Stimulated activated CD4-positive, alpha-beta T cell treated with anti-CD3 and anti-CD28 coated beads, Interleukin-4, amount 100 ng/mL, for 4 hours (primary cell): ENCODE measurements at places on chromosomes 2 and 18.

DNA sequence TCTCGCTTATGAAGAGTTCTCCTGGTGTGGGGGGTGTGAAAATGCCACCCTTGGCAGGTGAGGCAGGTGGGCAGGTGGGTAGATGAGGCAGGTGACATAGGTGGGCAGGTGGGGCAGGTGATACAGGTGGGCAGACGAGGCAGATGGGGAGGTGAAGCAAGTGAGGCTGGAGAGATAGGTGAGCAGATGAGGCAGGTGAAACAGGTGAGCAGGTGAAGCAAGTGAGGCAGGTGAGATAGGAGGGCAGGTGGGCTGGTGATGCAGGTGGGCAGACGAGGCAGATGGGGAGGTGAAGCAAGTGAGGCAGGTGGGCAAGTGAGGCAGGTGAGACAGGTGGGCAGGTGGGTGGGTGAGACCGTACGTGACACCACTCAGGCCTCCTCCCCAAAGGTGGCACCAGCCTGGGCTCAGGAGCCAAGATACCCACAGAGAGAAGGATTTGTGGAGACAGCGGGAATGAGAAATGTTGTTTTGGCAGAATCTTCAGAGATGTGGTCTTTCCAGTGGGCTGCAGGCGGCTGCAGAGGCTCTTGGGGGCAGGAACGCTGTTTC, 232.3 kb upstream of the MYT1L start:
- DNase-seq, result no peak

DNA sequence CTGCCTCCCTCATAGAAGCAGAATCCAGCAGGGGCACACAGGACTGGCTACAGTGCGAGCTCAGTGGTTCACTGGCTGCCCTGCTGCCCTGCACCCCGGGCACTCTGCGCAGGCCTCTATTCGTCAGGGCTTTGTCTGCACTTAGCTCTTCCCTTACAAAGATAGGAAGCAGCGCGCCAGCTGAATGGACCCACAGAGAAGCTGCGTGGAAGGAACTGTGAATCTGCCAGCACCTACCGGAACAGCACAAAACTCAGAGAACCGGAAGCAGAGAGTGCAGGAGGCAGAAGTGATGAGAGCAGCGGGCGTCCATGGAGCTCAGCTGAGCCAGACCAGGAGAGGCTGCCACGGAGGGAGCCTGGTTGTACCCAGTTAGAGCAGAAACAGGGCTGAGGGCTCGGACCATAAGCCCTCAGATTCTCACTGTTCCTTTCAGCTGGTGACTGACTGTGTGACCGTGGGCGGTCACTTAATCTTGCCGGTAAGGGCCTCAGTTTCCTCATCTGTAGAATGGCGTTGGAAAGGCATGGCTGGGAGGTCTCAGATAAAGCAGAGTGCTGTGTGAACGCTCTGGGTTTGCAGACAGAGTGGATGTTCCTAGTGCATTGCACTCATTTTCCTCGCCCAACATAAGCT, 23.1 kb upstream of the SLC66A3 start:
- DNase-seq, result no peak

DNA sequence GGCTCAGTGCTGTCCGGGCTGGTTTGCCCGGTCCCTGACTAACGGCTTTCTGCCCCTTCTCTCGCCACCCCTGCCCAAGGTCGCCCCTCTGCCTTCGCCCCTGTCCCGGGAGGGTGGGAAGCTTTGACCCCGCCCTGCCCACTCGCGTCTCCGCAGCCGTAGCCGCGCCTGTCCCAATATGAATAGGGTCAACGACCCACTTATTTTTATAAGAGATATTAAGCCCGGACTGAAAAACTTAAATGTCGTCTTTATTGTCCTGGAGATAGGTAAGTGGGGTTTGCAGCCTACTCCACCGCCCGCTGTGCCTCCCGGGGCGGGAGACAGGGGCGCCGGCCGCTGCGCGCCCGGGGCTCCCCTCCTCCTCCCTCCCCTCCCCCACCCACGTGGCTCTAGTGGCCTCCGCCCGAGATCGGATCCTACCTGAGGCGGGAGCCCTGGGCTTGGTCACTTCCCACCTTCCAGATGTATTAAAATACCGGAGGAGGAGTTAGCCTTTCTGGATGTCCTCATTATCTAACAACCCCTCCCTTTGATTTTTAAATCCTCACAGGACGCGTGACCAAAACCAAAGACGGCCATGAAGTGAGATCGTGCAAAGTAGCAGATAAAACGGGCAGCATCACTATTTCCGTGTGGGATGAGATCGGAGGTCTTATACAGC, 633 bp downstream of the NABP1 start:
- peak; percentile 74 for DNase-seq

- no peak for DNase-seq
These were observed 2.8 kb downstream of the MTHFD2 start for GRCh38 chr2:74201196-74201595.

DNA sequence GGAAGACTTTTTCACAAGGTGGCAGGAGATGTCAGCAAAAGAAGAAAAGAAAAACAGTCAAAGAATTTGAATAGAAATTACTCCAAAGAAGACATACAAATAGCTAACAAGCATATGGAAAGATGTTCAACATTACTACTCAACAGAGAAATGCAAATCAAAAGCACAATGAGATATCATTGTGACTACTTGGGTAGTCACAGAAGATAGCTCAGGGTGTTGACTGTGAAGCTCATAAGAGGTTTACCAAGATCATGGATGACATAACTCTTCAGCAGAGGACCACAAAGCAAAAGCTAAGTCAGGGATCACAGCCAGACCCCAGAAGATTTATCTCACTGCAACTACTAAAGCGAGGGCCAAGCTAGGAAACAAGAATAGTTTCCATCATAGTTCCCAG, 53.0 kb upstream of the TANK start:
- DNase-seq, result no peak

GRCh38 chr18:59555995-59556659, 141.1 kb downstream of the CCBE1 start:
- no peak for DNase-seq

GRCh38 chr2:138298120-138298814, 203.3 kb upstream of the SPOPL start:
- no peak for DNase-seq

DNA sequence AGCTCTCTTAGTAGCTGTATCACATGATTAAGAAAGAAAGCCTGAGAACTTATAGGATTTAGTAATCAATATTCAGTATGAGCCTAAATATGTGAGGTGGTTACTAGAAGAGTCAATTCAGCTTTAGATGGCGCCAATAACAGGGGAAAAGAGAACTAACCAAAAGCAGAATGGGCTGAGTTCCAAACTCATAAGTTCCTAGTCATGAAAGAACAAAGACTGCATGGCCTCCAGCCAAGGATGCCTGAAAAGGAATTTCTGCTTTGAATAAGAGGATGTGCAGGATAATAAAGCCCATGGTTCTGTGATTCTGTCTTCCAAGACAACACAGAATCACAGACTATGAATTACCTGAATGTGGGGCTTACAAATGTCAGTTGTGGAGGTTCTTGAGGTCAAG, 196.5 kb downstream of the SATB2 start:
- no peak for DNase-seq

DNA sequence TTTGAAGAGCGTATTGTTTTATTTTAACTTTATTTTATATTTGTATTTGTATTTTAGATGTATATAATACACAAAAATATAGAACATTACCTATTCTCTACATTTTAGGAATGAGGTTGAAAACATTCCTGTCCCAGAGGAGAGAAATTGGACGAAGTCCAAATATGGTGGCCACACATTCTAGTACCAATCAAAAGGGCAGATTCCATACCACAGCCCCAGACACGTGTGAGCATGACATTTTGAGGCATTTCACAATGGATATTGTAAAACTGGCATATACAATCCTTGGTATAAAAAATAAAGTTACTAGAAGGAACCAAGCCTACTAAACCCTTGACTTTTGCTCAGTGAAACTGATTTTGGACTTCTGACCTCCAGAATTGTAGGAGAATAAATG, 50.6 kb downstream of the C2orf76 start:
- DNase-seq, result no peak

DNA sequence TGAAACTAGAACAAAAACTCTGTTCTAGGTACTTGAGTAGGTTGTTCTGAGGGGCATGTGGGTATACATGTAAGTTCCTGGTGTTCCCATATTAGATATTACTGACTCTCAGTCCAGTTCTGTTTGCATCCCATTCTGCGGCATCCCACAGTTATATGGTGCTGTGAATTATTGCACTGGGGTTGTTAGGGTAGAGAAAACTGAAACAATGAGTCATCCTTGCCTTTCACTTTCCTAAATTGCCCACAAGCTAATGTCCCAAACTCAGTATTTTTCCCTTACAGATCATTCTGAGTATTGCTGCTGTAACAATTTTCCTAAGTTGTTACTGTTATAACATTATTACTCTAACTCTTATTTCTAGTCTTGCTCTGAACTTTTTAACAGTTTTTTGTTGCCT, 3.0 kb downstream of the WDR75 start:
- no peak for DNase-seq

- no peak for DNase-seq
These were observed 25.6 kb upstream of the CASP8 start for GRCh38 chr2:201234663-201235135.

DNA sequence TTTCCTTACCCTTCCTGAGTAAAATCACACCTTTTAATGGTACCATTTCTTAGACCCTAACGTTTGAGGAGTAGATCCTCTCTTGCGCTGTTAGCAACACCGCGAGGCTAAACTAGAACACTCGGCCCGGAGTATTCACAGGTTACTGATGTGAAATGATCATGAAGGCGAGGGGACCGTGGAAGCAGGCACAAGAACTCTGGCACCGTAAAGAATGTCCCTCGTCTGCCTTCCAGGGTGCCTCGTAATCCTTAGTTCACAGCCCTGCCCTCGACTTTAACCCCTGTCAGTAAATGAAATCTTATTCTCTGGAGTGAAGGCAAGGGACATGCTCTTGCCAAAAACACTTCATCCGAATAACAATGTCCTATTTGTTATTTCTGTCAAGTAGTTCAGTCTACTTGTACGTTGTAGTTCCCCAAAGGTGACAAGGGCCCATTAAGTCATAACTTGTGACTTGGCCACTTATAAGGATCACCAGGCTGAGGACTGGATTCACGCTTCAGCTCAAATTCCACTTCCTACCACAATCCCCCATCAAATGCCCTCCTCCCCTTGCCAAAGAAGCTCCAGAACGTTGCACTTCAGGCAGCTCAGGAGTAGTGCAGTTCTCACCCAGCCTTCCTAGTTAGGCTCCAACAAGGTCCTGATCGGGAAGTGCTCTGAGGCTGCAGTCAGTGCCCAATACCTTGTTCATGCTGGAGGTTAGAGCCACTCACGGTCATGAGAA, 43.3 kb upstream of the ITM2C start:
- DNase-seq, result no peak
